ENCODE measurements at places on chromosomes 4 and X.

DNA sequence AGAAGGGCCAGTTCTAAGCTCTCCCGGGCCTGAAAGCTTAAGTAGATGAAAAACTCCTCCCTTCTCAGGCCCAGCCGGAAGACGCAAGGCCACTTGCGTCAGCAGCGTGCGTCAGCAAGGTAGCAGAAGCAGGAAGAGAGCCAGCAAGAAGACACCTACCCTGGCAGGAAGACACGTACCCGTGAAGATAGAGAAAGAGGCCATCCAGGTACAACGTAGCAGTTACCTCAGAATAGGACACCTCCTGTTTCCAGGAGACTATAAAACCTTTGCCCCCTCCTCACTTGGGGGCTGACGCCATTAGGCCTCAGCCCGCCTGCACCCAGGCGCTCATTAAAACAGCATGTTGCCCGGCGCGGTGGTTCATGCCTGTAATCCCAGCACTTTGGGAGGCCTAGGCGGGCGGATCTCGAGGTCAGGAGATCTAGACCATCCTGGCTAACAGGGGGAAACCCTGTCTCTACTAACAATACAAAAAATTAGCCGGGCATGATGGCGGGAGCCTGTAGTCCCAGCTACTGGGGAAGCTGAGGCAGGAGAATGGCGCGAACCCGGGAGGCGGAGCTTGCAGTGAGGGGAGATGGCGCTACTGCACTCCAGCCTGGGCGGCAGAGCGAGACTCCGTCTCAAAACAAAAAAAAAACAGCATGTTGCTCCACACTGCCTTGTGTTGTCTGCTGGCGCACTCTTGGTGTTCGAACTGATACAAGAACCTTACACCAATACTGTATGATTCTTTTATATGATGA is 242.7 kb upstream of the NWD2 start:
- DNase-seq: no peak

DNA sequence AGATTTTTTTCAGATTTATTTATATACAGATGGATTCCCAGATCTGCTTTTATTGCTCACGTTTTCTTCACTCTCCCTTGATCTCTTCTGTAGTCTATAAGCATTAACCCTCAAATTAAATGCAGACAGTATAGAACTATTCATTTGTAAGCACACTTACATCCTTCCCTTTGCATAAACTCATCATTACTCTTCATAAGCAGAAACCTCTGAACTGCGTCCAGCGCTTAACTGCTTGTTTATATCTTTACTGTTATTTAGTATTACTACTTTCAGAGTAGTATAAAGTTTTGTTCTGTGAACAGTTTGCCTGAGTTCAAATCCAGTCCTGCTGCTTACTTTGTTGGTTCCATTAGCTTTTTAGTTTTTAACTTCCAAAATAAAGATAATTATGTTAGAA is 132.9 kb downstream of the STIM2 start:
- DNase-seq: no peak

DNA sequence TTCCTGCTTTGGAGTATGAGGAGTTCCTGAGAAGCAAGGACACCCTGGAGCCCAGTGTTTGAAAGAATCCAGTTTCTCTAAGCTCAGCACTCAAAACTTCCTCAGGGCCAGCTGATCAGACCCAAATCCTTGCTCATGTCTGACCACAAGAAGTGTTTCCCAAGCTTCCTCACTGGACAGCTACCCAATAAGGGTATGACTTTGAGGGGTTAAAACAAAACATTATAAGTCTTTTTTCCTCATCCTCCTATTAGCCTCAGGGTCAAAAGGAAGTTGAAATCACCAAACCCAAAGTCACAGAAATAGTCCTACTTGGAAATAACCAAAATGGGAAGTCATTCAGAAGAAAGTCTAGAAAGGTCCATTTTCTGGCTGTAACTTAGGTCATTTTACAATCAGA is 13.7 kb downstream of the ZBTB33 start:
- DNase-seq: no peak

DNA sequence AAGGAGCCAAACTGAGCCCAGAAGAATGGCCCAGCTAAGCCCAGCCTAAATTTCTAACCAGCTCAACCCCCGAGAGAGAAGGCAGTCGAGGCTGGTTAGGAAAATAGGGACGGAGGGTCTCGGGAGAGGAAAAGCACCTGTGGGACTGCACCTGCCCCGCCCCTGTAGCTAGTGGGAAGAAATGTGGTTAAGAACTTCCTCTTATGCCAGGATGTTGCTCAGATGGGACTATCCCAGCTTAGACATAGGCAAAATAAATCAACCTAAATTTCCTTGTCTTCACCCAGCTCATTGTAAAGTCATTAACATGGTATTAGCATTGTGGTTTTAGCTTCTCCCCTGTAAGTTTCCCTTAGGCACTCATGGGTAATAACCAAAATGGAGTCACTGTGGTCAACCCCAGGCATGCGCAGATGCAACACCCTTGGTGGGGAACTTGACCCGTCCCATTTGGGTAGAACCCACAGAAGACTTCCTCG is 86.8 kb downstream of the ZNF718 start:
- no peak for DNase-seq

- DNase-seq: no peak
Observed at GRCh38 chr4:182770996-182771514, 146.1 kb downstream of the DCTD start.
